ENCODE measurements at places on chromosomes 7 and 10. TPM values are rescaled to one million over a fixed set of nuclear protein-coding genes. Genes with fewer than 3 reads are reported as not detected.

Gene AGMO
- total RNA-seq, result 11.9 TPM

Gene TNS3
- total RNA-seq, result 31.9 TPM

Gene TACR2
- total RNA-seq, result not detected

Gene OPALIN
- not detected for total RNA-seq

Gene CDHR1
- total RNA-seq, result 0.50 TPM

Gene CPA4
- total RNA-seq, result 22.0 TPM

Gene H2BK1
- total RNA-seq, result not detected

Gene EGFR
- 12.6 TPM for total RNA-seq

Gene FAM13C
- 0.16 TPM for total RNA-seq

Gene AFAP1L2
- total RNA-seq, result 10.6 TPM

Gene NDUFB2
- total RNA-seq, result 233 TPM
